ENCODE measurements at places on chromosomes 16 and 17.

DNA sequence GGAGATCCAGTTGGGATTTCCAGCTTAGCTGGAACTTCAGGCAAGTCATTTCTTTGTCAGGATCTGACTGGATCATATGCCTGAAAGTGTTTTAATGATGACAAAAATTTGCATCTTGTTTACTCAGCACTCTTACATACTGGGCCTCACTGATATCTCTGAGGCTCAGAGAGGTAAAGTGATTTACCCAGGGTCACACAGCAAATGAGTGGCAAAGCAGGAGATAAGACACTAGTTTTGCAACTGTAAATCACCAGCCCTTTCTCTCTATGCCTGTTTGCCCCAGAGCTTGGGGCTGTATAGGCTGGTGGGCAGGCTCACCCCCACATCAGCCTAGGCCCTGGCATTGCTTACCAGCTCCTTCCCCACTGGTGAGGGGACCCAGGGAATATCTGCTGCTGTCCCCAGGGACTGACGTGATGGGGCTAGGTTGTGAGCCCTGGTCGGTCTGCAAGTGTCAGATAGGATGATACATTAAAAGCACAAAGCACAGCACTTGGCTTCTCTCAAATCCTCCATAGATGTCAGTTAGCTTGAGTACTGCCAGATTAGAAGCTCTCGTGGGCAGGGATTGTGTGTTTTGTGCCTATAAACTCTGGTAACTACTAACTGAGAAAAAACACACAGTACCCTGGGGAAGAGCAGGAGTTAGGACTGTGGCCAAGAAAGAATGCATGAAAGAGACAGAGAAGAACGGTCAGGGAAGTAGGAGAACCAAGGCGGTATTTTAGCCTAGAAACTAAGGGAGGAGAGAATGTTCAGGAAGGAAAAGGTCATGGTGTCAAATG, 165.4 kb downstream of the COPRS start:
- no peak for DNase-seq

DNA sequence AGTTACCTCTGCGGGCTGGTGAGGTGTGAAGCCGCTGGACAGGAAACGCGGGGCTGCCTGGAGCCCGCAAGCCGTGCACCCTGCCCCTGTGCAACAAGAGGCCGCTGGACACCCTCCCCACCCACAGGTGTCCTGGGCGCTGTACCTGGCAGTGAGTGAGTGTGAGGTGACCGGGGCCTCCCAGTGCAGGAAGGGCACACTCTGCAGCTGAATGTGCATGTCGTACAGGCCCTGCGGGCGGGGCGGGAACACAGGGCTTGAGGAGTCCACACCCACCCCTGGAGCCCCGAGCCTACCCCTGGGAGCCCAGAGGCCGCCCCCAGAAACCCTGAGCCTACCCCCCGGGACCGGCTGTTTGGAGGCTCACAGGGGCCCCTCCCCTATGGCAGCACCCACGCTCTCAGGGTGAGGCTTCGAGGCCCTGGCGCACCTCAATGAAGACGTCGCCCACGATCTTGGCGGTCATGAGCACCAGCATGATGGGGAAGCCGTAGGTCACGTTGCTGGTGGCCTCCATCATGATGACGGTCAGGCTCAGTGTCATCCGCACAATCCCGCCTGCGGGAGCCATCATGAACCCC, 4.3 kb upstream of the CCDC154 start:
- DNase-seq, result no peak

- no peak for DNase-seq
Measured at GRCh38 chr17:33640629-33641028, 347.5 kb upstream of the ASIC2 start.

- no peak for DNase-seq
Measured at GRCh38 chr17:75228305-75228704, 22.8 kb downstream of the NUP85 start.

- no peak for DNase-seq
Measured at GRCh38 chr17:66942451-66943264, 21.8 kb upstream of the CACNG4 start.

DNA sequence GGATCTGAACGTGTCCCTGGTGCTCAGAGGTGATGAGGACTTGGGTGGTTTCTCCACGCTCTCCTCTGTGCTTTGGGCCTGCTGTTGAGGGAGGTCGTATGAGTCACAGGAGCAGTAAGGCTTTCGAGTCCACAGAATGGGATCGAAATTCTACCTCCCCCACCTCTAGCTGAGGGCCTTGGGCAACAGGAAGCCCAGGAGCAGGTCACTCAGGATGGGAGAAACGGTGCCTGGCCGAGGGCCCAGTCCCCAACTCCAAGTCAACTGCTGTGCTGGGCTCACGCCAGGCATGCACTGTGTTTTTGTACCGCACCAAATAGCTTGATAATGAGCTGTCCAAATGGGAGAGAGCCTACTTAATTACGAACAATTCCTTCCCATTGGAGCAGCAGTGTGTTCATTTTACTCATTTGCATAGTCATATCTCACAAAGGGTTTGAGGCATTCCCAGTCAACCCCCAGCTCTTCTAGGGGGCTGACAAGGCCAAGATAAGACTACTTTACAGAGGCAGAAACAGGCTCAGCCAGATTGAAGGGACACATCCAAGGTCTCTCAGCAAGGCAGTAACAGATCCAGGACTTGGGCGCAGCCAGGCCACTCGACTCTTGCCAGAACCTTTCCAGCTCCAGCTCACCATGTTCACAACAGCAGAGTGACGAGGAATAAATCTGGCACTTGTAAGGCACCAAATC, 53.6 kb downstream of the WNT3 start:
- no peak for DNase-seq

- DNase-seq, result peak; percentile 85
Measured at GRCh38 chr16:10181196-10182162, 749 bp downstream of the GRIN2A start.

- no peak for DNase-seq
Measured at GRCh38 chr16:85917012-85917411, 18.1 kb downstream of the IRF8 start.

DNA sequence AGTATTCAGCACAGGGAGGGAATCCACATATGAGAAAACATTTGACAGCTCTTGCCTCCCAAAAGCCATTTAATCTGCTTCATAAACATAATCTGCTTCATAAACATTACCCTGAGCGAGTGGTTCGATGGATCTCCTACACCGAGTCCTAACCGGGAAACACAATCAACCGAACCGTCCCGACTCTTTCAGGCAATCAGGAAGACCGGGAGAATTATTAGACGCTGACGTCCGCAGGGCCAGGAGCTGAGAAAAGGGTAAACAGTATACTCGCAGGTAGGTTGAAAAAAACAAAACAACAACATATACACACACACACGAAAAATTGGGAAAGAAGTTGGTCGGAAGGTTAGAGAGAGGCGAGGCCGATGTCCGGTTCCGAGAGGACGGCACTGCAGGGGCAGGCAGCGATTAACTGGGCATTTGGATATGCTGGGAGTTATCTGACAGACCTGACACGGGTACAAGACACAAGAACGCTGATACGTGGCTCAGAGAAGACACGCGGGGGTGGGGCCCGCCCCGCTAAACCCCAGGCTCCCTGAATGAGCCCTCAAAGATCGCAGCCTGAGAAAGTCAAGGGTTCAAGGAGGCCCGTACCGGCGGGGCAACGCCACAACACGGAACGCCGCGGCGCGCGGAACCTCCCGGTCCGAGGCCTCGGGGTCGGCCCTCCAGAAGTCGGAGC, 585 bp downstream of the AP1G1 start:
- peak; percentile 59 for DNase-seq

GRCh38 chr17:35577830-35578196, 558 bp downstream of the PEX12 start:
- no peak for DNase-seq

- no peak for DNase-seq
Measured at GRCh38 chr16:2056681-2057407, 9.1 kb downstream of the TSC2 start.

GRCh38 chr17:58564243-58564642, 49.8 kb upstream of the MTMR4 start:
- no peak for DNase-seq

DNA sequence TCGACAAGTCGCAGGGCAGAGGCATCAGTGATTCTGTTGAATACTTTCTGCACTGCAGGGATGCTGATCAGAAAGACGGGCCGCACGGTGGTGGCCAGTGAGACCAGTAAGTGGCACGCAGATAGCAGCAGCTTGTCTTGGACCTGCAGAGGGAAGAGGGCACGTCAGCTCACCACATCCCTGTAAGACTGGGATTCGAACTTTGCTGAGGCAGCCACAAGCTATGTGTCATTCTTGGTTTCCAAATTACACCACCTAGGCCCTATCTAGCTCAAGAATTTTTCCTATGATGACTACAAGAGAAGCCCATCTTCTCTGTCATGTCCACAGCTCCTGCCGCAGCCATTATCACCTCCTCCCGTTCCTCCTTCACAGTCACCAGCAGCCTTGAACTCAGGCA, 49.4 kb upstream of the GSG1L start:
- no peak for DNase-seq

- no peak for DNase-seq
Measured at GRCh38 chr17:29707212-29707571, 84.5 kb upstream of the CORO6 start.

DNA sequence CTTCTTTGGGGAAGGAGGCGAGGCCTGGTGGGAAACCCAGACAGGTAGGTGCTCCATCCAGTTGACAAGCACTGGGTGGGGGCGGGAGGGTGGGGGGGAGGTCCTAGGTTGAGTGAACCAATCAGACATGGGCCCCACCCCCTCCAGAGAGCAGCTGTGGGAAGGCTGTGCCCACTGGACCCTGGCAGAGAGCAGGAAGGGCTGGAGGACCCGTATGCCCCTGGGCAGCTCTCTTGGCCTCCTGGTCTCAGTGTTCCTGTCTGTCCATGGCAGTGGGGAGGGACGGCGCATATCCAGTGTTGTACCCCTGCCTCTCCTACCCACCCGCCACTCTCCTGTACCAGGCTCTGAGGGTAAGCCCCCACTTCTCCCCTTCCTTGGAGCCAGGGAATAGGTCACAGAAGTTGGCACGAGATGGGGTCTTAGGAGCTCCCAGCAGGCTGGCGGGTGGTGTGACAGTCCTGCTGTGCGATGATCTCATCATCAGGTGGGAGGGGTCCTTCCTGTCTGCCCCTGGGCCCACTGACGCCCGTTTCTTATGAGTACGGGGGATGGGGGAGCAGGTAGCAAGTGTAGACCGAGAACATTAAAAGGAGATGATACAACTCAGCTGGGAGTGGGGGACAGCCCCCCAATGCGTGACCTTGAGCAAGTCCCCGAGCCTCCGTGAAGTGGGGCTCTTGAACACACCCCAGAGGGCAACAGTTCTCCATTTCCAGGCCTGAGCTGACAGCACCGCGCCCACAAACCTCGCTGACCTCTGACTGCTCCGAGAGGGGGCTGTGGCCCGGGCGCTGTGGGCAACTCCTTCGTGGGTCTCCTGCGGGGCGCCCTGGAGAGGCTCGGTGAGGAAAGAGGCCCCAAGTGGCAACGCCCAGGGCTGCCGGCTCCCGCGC, 1.2 kb upstream of the ZFPM1 start:
- no peak for DNase-seq

DNA sequence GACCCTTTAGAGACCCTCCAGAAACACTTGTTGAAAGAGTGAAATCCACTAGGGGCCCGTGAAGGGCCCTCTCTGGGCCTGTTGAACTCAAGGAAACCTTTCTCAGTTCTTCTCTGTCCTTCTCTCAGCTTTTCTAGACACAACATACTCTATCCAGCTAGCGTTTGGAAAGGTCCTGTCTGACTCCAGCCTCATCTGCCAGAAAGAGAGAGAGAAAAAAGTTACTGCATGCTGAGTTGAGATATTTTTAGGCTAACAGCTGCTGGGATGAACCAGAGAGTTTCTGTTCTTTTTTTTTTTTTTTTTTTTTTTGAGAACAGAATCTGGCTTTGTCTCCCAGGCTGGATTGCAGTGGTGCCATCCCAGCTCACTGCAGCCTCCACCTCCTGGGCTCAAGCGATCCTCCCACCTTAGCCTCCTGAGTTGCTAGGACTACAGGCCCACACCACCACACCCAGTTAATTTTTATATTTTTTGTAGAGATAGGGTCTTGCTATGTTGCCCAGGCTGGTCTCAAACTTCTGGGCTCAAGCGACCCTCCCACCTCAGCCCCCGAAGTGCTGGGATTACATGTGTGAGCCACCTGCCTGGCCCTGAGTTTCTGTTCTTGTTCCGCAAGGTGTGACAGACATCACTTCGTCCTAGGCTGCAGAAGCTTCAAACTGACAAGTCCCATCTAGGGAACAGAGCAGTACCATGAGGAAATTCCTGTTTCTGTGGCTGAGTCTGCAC, 14.9 kb upstream of the TEX2 start:
- DNase-seq, result no peak

DNA sequence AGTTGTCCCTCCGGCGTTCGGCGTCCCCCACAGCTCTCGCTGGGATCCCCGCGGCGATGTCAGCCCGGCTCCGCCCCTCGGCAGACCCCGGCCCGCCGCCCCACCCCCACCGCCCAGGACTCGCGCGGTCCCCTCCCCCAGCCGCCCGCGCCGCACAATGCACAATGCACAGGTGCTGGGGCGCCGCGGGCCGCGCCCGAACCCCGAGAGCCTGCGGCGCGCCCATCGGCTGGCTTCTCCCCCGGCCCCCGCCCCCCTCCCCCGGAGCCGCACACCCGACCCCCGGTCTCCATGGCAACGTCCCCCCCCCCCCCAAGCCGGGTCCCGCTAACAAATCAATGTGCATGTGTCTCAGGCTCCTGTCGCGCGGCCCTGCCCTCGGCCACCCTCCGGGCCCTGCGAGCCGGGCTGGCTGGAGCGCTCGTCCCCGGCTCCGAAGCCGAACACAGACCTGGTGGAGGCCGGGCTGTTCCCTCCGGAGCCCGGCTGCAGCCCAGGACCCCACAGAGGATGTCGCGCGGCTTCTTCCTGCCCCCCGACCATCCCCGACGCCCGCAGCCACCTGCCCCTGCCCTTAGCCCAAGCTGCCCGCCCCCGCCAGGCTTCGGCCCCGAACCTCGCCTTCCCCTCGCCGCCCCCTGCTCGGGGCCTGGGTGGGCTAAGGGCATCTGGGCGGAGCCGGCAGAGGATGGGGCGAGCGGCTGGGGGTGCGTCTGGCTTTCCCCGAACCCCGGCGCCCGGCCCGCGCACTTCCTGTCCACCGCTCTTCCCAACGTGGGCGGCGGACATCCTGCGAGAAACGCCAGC, 818 bp upstream of the CBX8 start:
- DNase-seq, result no peak

GRCh38 chr17:8650119-8650499, 19.6 kb upstream of the MYH10 start:
- no peak for DNase-seq

- peak; percentile 50 for DNase-seq
Measured at GRCh38 chr16:14302399-14303181, 231.5 kb downstream of the MRTFB start.

DNA sequence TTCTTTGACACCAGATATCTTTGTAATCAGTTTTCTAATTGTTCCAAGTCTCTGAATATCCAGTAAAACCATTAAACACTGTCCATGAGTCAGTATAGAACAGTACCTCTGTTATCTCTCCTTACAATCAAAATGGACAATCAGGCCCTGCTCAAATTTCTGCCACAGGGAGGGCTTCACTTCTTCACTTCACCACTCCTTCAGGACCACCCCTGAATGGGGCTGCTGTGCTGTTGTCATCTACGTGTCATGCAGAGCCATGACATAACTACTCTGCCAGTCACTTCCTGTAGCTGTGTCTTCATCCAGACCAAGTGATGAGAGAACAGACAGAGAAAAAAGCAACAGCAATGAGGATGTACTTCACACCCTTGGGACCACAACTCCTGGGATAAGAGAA, 116.9 kb downstream of the TANC2 start:
- no peak for DNase-seq

Data from GM10248 (cell line).